Ovary (tissue), 10 donors: ENCODE measurements at places on chromosomes 3 and 15.

DNA sequence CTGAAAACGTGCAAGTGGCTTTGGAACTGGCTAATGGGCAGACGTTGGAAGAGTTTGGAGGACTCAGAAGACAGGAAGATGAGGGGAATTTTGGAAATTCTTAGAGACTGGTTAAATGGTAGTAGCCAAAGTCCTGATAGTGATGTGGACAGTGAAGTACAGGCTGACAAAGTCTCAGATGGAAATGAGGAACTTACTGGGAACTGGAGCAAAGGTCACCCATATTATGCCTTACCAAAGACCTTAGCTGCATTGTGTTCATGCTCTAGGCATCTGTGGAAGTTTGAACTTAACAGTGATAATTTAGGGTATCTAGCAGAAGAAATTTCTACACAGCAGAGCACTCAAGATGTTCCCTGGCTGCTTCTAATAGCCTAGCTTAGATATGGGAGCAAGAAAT, 28.6 kb upstream of the SERPINI2 start:
- no peak for DNase-seq

GRCh38 chr15:95937128-95937528, 393.4 kb upstream of the NR2F2 start:
- DNase-seq = no peak

DNA sequence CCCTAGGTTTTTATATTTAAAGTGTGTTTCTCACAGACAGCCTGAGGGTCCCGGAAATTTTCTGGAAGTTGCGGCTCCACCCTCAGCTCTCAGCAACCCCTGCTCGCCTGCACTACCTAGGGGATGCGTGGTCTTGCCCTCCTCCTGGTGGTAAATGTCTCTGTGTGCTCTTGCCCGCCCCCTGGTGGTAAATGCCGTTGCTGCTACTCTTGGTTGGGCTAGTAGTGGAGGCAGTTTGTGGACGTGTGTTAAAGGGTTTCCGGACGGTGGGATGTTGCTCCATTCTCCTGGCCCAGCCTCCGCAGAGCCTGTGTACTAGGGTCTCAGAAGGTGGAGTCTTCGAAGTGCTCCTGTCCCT, 27.4 kb downstream of the STOML1 start:
- peak; percentile 84 for DNase-seq

DNA sequence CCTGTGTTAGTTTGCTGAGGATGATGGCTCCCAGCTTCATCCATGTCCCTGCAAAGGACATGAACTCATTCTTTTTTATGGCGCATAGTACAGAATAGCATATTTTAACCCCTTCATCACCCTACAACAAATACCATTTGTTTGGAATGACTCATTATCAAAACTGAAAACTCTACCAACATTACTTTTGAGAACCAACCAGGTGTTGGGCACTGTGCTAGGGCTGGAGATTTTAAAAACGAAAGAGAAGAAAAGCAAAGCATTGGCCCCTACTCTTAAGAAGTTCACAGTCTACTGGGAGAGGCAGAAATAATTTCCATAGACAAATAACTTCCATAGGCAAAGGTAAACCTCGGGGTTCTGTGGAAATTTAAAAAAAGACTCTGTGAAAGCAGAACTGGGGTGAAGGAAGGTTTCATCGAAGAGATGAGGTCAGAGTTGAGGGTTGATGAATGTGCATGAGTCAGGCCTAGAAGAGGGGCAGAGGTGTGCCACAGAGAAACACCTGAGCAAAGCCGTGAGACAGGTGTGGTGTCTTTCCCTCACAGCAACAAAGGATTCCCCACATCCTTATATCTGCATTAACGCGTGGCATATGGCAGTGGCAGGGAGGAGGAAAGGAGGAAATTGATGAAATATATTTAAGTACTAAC, 51.0 kb downstream of the MCF2L2 start:
- DNase-seq = no peak

- DNase-seq = no peak
Observed at GRCh38 chr3:77466562-77467115, 426.7 kb downstream of the ROBO2 start.
